ENCODE measurements at places on chromosomes 12 and 14.

DNA sequence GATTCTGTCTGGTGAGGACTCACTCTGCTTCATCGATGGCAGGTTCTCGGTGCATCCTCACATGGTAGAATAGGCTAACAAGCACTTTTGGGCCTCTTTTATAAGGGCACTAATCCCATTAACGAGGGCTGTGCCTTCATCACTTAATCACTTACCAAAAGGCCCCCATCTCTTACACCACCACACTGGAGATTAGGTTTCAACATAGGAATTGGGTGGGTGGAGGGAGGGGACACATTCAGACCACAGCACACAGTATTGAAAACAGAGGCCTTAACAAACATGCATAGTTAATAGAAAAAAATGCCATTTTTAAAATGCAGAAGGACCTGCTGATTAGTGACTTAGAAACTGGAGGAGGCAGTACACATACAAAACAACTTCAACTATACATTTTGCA, 61.6 kb downstream of the SPPL3 start:
- DNase-seq, result no peak

GRCh38 chr14:57863471-57863870, 2.4 kb downstream of the SLC35F4 start:
- no peak for DNase-seq

DNA sequence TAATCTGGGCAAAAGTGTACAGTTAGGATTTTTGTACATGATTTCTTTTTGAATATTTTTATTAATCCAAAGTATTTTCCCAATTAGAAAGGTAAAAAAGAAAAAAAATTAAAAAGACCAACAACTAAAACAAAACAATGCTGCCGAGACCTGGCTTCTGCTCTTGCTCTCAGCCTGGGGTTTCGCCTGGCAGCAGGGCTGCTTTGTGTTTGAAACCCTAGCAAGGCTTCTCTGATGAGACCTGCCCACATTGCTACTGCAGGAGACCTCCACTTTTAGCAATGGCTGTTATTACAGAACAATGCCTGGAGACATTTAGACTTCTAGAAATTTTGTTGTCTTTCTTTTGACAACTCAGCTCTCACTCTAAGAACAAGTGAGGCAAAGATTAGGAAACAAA, 1153.0 kb upstream of the TMEM132C start:
- no peak for DNase-seq

GRCh38 chr14:33457617-33458016, 493.3 kb downstream of the EGLN3 start:
- DNase-seq, result no peak

GRCh38 chr14:57960946-57961785, 95.3 kb upstream of the SLC35F4 start:
- DNase-seq, result no peak

DNA sequence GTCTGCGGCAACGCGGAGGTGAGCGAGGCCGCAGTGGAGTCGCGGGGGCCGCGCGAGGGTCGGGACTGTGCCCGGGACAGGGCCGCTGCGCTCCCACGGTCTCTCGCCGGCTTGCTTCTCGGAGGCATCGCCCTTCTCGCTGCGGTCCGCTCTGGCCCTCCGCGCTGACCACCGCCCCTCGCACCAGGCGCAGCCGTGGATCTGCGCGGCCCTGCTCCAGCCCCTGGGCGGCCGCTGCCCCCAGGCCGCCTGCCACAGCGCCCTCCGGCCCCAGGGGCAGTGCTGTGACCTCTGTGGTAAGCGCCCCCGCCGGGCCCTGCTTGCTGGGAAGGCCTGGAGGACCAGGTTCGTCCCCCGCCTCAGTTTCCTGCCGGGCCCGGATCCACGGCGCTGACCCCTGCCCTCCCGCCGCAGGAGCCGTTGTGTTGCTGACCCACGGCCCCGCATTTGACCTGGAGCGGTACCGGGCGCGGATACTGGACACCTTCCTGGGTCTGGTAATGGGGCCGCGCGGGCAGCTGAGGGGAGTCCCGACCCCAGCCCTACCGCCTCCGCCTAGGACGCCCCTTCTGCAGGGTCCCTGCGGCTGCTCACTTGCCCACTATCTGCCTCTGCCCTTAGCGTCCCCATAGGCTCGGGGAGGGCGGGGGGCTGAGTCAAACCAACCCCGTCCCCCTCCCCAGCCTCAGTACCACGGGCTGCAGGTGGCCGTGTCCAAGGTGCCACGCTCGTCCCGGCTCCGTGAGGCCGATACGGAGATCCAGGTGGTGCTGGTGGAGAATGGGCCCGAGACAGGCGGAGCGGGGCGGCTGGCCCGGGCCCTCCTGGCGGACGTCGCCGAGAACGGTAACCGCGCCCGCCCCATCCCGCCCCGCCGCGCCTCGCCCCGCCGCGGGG, 7.0 kb downstream of the AMN start:
- DNase-seq, result no peak

DNA sequence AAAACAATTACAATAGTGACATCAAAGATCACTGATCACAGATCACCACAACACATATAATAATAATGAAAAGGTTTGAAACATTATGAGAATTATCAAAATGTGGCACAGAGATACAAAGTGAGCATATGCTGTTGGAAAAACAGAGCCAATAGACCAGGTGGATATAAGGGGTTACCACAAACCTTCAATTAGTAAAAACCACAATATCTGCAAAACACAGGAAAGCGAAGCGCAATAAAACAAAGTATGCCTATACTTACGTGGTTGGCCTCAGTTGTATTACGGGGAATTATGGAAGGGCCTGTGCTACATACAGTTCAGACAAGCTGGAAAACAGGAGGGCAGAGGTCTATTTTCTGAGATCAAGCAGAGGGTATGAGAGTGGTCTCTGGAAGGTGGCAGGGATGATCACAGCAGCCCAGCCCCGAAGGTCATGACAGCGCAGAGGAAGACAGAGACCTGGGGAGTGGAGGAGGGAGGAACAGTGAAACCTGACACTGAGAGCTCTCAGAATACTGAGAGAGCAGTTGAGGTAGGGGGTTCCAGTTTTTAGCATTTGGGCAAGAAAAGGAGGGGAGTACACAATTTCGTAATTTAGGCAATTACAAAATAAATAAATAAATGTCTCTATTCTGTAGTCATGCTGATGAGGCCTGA, 41.3 kb downstream of the IFNG start:
- no peak for DNase-seq
